Naive thymus-derived CD4-positive, alpha-beta T cell (primary cell): ENCODE measurements at places on chromosomes 6 and 20. TPM values are rescaled to one million over a fixed set of nuclear protein-coding genes. Genes with fewer than 3 reads are reported as not detected.

VWA7 gene
- total RNA-seq = 0.53 TPM

- no peak for DNase-seq
These were observed 38.2 kb upstream of the PMEPA1 start for GRCh38 chr20:57747861-57748481.

NELFE gene
- 71.7 and 79.5 TPM in 2 replicates for total RNA-seq

SPATS1 gene
- not detected for total RNA-seq

DNA sequence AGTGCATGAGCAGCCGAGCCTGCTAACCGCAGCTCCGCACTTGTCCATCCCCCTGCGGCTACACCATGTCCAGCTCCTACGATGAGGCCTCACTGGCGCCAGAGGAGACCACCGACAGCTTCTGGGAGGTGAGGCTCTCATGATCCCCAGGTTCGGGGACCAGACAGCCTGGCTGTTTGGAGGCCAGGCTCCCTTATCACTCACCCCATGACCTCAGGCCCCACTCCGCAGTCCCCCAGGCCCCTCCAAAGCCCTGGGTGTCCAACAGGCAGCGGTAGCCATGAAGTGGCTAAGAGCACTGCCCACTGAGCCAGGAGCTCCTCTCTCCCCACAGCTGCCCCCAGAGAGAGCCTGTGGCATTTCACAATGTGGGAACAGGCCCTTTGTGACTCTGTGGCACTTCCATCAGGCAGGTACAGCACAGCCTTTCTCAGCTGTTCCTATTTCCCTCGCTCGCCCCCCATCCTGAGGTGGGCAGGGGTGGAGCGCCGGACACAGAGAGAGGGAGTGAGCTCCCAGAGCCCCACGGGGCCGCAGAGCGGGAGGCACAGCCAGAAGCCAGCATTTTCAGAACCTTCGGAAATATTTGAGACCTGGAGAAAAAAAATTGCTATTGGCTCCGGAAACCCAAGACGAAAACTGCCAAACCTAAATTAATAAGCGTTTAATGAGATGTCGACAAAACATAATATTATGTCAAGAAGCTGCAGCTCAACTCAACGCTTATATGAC lies 29.7 kb downstream of the SPDEF start:
- DNase-seq = no peak

GRCh38 chr20:51886341-51886740 lies 84.0 kb upstream of the SALL4 start:
- DNase-seq = no peak

- no peak for DNase-seq
These were observed 37.7 kb downstream of the HECA start for GRCh38 chr6:139172567-139172966.

GRCh38 chr20:40101560-40101959 lies 587.5 kb downstream of the MAFB start:
- no peak for DNase-seq

DNA sequence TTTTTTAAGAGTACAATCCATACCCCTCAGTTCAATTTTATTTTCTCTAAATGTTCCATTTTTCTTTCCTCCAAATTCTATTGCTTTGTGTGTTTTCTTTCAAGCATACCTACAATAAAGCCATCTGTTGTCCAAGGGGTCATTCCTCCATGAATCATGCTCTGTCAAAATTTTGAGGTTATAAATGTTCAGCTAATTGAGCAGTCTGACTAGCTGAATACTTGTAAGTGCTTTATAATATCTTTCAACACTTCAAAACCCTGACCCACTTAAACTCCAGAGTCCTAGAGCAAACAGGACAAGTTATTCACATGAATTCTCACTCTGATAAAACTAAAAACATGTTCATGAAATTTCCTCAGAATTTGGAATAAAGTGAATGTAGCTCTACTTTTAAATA lies 33.4 kb upstream of the EYA4 start:
- no peak for DNase-seq

- DNase-seq = no peak
These were observed 13.0 kb downstream of the GLP1R start for GRCh38 chr6:39061588-39061987.

ENPP4 gene
- total RNA-seq = 9.8 TPM

- DNase-seq = no peak
These were observed 179.6 kb downstream of the SMOC2 start for GRCh38 chr6:168620578-168620977.

IL17F gene
- total RNA-seq = not detected

CBFA2T2 gene
- 26.8 TPM for total RNA-seq

DNA sequence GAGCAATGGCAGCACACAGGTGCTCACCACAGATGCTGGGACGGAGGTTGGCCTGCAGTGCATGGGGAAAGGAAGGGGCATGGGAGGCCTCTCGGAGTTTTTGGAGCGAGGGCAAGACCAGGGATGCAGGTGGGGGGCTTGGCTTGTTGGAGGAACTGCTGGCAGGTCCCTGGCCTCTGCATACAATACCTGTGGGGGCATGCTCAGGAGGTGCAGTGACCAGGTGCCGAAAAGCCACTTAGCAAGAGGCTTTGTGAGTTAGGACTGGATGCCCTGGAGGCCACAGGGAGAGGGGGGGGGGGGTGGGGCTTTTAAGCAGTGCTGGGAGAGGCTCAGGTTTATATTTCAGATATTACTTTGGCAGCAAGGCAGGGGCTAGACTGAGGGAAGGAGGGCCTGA lies 142.7 kb downstream of the F13A1 start:
- no peak for DNase-seq

DPPA5 gene
- not detected for total RNA-seq

KPNA5 gene
- 78.2 TPM for total RNA-seq

- no peak for DNase-seq
These were observed 33.2 kb downstream of the MAP7 start for GRCh38 chr6:136517002-136517401.

JPH2 gene
- not detected for total RNA-seq

PROKR2 gene
- total RNA-seq = not detected

ULBP2 gene
- total RNA-seq = 0.53 and 1.0 TPM in 2 replicates

- no peak for DNase-seq
These were observed 268.9 kb downstream of the HIVEP2 start for GRCh38 chr6:142676027-142676443.

VNN1 gene
- 8.4 TPM for total RNA-seq

C2 gene
- total RNA-seq = 0.89 and 1.4 TPM in 2 replicates

DNA sequence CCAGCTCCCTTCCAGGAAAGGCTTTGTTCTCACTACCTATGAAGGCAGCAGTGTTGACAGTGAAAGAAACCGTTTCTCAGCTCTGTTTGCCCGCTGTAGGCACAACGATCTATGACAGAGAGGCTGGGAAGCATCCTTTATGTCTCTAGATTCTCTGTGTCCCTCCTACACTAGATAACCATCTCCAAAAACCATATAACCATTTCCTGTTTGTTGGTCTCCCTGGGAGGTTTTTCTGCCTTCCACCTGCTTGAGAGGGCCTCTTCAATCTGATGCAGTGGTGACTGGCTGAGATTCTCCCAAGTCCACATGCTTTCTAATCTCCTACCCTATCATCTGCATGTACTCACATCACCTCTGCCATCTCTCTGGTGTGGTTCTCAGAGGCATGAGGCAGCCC lies 32.0 kb upstream of the TMEM217 start:
- peak; percentile 63 for DNase-seq

GRCh38 chr6:24431045-24431451 lies 28.3 kb downstream of the MRS2 start:
- peak; percentile 4 for DNase-seq

DNA sequence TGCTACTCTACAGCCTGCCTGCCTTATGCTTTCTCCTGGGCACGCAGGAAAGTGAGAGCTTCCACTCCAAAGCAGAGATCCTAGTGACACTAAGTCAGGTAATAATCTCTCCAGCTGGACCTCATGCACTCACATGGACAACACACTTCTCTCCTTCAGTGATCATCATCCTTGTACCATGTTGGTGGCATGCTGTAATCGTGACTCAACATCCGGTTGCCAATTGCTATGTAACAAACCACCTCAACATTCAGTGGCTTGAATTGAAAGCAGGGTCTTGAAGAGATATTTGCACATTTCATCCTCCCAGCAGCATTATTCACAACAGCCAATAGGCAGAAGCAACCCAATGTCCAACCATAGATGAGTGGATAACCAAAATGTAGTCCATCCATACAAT lies 40.3 kb upstream of the PPP1R3G start:
- no peak for DNase-seq

PRIM2 gene
- 11.9 TPM for total RNA-seq

FUT9 gene
- total RNA-seq = not detected

DNA sequence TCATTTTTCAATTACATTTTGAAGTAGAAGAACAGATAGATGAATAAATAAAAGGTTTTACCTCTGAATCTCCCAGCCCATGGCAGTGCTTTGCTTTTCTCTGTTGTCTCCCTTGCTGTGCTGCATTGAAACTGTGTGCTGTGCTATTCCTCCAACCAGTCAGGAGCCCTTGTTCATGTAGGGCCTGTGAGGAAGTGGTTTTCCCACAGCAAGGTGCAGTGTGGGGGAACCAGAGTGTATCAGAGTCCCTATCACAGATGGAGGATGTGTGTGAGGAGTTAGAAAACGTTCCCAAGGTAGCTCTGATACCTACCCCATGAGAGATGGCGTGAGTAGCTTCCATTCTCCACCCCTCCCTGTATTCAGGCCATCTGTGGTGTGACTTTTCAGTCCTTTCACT lies 72.8 kb upstream of the RALGAPA2 start:
- DNase-seq = no peak

- DNase-seq = peak; percentile 42
These were observed 7.0 kb downstream of the UBD start for GRCh38 chr6:29552512-29553051.

DNA sequence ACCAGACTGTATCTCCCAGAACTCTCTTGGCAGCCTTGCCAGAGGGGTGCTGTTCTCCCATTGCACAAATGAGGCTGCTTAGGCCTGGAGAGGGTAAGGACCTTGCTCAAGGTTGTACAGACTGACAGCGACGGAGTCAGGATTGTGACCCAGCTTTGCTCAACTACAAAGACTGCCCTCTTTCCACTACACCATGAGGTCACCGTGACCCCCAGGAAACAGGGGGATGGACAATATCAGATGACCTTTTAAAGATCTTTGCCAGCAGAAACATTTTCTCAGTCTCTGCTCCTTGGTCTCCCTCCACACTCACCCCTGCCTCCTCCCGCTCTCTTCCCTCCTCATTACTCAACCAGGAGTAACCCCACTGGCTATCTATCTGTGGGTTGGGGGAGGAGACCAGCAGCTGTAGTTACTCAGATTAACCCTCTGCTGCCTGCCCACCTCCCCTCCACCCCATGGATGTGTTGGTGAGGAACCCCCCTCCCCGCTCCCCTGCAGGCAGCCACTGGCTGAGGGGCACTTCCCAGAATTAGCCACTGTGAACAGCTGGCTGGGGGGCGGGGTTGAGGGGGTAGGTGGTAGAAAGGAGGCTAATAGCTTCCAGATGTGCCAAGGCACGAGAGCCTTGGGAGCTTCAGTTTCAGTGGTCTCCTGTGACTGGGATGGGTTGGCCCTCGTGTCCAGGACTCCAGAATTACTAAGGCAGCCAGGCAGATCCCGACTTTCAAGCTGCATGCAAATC lies 26.9 kb upstream of the MRPS18A start:
- DNase-seq = no peak

MED20 gene
- total RNA-seq = 4.5 TPM

EEF1A2 gene
- total RNA-seq = not detected

- no peak for DNase-seq
These were observed 165.2 kb downstream of the WDR27 start for GRCh38 chr6:169536446-169537170.

- DNase-seq = no peak
These were observed 94.0 kb downstream of the SCML4 start for GRCh38 chr6:107730106-107730505.

GRCh38 chr6:17938901-17939300 lies 48.5 kb downstream of the KIF13A start:
- DNase-seq = no peak

SLC22A1 gene
- total RNA-seq = 1.2 TPM

DNA sequence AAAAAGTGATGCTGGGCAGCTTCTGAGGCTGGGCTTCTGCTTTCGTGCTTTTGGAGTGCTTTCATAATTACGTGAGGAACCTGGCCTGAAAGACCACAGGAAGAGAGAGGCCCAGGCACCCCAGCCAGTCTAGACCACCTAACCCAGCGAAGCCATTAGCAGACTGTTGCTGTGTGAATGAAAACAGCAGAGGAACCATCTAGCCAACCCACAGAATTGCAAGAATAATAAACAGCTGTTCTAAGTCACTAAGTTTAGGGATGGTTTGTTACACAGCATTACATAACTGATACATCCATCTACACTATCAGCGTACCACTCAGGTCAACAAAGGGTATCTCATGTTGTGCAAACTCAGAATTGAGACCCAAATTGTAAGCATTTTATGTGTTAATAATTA lies 34.5 kb downstream of the FGD2 start:
- no peak for DNase-seq

- no peak for DNase-seq
These were observed 229.3 kb upstream of the TENT5A start for GRCh38 chr6:81981812-81982211.

TCFL5 gene
- total RNA-seq = 10.8 TPM

TUBB2B gene
- 1.6 TPM for total RNA-seq

TMEM74B gene
- total RNA-seq = not detected

- DNase-seq = no peak
These were observed 31.9 kb upstream of the PRELID3B start for GRCh38 chr20:59074456-59074855.

DNA sequence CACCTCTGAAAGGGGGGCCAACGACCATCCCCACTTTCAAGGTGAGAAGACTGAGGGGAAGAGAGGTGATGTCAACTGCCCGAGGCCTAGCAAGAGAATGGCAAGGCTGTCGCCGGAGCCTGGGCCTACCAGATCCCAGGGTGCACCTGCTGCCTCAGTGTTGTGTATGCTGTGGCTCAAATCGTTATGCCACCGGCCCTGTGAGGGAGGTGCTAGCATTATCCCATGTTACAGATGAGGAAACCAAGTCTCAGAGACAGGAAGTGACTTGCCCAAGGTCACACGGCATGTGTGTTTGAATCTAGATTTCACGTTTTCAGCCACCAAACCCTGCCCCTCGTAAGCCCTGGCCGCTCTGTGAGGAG lies 152.5 kb downstream of the CEBPB start:
- DNase-seq = no peak

CYP39A1 gene
- total RNA-seq = not detected

DNA sequence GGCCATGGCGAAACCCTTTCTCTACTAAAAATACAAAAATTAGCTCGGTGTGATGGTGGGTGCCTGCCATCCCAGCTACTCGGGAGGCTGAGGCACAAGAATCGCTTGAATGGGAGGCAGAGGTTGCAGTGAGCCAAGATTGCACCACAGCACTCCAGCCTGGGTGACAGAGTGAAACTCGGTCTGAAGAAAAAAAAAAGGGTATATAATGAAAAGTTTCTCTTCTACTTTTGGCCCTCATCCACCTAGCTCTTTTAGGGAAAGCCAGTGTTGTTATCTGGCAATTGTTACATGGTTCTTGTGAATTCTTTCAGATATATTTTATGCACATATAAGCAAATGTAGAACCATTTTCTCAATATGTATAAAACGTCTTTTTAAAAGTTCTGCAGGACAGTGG lies 19.0 kb downstream of the KIF3B start:
- no peak for DNase-seq

- no peak for DNase-seq
These were observed 19.8 kb upstream of the VSTM2L start for GRCh38 chr20:37882961-37883712.
